NK-92 treated with Interleukin-12 subunit alpha and Interleukin-12 subunit beta, amount 100 ng/mL, for 24 hours (cell line): ENCODE measurements at places on chromosomes 16 and 17.

DNA sequence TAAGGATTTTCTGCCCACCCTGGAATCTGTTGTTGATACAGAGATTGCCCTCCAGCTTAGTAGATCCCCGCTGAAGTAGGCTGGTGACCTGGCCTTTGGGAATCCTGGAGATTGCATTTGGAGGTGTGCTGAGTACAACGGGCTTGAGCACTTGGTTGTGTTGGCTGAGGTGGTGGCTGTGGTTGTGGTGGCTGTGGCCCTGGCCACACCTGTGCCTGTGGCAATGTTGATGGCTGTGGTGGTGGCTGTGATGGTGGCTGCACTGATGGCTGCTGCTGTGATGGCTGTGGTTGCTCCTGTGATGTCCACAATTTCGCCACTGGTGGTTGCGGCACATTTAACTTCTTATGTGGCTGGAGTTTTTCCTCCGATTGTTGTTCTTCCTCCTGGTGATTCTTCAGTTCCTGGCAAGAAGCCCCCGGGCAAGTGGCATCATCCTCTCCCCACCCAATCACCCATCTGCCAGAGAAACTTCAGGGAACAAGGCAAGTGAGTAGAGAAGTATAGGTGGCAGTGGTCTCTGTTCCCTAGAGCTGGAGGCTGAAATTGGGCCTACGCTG is 4.2 kb downstream of the CCDC200 start:
- DNase-seq: no peak

DNA sequence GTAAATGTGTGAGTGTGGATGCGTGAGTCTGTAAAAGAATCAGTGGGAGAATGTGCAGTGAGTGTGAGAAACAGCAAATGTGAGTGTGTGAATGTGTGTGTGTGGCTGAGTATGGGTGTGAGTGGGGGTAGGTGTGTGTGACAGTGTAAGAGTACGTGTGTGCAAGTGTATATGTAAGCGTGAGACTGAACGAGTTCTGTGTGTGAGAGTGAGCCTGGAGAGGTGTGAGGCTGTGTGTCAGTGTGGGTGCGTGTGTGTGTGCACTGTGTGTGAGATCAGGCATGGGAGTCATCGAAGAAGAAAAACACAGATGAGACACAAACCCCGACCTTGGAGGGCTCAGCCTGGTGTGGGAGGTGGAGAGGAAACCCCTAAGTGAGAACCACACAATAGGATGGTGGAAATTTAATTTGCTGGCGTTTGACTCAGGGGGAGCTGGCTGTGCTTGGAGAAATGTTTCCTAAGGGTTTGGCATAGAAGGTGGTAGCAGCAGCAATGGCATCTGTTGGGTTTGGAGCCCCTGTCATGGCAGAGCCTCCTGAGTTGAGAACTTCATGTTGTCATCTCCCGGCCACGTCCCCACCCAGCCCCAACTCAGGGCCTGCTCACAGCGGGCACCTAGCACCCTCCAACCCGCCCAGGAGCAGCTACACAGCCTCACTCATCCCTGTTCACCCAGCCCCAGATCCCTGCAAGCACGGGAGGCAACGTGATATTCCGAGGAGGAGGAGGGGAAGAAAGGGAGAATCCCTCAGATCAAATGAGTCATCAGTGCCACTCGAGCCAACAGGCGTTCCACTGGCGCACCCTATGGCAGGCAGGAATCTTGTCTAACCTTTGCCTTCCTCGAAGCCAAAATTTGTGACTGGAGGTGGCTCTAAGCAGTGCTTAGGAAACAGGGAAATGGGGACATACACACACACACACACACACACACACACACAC is 14.3 kb upstream of the NUBP1 start:
- no peak for DNase-seq

GRCh38 chr16:73265124-73265837 is 217.4 kb upstream of the ZFHX3 start:
- no peak for DNase-seq

GRCh38 chr16:57021757-57022156 is 32.4 kb downstream of the NLRC5 start:
- DNase-seq: no peak

DNA sequence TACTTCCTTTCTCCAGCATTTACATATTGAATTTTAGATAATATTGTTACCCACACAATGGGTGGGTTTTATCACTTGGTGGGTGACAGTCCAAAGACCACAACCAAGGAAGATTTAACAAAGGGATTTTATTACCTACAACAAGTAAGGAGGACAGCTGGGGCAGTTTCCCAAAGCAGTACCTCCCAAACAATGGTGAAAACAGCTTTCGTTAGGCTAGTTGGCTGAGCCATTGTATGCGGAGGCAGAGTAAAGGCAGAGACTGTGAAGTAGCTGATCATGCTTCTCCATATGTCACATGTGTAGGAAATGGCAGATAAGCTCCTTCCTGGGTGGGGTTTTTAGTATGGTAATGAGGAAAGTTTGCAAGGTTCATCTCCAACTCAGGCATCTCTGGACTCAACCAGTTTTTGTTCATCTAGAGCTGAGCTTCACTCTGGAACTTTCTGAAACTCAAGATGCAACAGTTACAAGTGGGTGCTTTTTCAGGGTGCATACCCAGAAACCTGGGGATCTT is 104.3 kb upstream of the PSMD7 start:
- no peak for DNase-seq

DNA sequence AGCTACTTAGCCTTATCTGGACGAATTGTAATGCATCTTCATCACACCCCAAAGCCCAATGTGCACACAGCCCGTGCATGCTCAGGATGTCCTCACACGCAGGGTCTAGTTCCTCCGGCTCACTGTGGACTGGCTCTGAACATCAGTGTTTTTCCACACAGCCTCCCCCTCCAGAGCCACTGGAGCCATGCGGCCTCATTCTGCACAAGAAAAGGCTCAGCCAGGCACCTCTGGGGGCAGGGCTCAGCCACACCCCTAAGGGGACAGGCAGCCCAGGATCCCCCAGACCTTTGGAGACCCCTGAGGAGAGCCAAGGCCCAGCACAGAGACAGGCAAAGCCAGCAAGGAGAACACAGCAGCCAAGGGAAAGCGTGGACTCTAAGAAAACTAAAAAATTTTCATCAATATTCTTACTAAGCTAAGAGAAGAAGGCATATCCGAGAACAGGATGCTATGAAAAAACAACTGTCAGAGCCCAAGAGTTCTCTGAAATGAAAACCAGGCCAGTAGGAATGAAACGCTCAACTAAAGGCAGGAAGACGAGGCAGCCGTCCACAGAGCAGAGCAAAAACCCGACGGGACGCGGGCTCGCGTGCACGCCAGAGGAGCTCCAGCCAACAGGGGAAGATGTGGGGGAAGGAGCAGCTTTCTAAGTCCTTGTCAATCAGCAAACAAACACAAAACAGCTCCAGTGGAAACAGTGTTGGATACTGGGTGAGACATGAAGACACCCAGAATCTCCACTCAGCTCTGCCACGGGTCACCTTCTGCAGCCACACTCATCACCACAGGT is 34.5 kb downstream of the MAP1LC3B start:
- no peak for DNase-seq

- DNase-seq: no peak
Measured at GRCh38 chr17:3903881-3904290, 11.0 kb upstream of the CAMKK1 start.

DNA sequence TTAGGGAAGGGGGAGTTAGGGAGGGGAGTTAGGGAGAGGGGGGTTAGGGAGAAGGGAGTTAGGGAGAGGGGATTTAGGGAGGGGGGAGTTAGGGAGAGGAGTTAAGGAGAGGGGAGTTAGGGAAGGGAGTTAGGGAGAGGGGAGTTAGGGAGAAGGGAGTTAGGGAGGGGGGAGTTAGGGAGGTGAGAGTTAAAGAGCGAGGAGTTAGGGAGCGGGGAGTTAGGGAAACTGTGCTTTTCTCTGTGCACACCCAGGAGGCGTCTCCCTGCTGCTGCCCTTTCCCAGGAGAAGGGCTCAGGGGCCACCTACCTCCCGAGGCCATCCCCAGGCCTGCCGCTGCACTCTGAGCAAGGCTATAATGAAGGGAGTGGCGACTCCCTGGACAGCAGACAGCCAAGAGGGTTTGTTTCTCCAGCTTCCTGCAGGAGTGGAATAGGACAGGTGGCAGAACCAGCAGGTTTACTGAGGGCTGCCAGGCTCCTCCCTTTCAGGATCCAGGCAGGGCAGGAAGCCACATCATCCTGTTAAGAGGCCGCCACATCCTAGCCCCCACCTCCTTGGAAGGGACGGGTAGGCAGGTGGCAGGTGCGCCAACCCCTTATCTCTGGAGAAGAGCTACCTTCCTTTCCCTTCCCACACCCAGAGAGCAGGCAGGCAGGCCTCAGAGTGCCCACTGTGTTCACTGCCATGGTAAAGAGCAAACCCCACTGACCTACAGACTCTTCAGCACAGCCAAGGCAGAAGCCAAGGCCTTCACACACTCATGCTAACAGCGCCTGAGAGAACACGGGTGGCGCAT is 4.3 kb downstream of the CANT1 start:
- no peak for DNase-seq

DNA sequence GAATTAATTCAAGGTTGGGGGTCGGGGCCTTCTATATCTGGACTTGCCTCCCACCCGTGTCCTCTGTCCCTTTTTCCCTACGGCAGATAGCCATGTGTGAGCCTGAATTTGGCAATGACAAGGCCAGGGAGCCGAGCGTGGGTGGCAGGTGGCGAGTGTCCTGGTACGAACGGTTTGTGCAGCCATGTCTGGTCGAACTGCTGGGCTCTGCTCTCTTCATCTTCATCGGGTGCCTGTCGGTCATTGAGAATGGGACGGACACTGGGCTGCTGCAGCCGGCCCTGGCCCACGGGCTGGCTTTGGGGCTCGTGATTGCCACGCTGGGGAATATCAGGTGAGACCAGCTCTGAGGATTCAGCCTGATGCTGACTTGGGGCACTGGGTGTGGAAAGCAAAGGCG is 365 bp downstream of the AQP8 start:
- DNase-seq: no peak

DNA sequence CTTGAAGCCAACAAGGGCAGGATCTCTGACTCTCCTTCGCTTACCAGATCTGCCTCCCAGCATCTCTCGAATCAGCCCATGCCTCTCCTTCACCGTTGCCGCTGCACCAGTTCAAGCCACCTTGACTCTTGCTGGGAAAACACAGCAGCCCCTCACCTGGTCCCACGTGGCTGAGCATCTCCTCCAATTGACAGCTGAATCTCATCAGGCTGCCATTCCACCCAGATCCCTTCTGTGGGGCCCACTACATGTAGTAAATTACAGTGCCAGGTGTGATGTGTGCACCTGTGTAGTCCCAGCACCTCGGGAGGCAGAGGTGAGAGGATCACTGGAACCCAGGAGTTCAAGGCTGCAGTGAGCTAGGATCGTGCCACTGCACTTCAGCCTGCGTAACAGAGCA is 37.8 kb upstream of the C16orf78 start:
- DNase-seq: no peak

DNA sequence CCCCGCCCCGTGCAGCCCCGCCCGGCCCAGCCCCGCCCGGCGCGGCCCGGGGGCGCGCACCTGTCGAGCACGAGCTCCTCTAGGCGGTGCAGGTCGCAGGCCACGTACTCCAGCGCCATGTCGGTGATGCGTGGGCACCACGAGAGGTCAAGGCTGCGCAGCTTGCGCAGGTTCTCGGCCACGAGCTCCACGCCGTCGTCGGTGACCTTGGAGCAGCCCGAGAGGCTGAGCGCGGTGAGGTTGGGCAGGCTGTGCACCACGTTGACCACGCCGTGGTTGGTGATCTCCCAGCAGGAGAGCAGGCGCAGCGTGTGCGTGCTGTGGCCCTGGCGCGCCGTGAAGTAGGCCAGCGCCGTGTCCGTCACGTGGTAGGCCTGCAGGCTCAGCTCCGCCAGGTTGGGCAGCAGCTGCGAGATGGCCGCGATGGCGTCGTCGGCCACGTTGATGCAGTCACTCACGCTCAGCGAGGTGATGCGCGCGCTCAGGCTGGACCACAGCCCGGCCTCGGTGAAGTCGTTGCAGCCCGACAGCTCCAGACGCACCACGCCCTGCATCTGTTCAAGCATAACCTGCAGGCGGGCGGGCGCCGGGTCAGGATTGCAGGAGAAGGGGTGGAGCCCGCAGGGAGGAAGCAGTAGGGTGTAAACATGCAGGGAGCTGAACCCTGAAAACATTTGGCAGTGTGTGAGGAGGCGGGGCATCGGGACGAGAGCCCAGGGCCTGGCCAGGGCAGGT is 5.3 kb upstream of the WDR24 start:
- DNase-seq: no peak

- no peak for DNase-seq
Measured at GRCh38 chr17:11922638-11923037, 74.6 kb downstream of the ZNF18 start.

- DNase-seq: no peak
Measured at GRCh38 chr17:14741491-14741890, 440.6 kb downstream of the HS3ST3B1 start.
